KG1 (cell line): ENCODE measurements at places on chromosomes 11 and 22.

- no peak for DNase-seq
Observed at GRCh38 chr22:41474872-41475451, 6.0 kb downstream of the ACO2 start.

DNA sequence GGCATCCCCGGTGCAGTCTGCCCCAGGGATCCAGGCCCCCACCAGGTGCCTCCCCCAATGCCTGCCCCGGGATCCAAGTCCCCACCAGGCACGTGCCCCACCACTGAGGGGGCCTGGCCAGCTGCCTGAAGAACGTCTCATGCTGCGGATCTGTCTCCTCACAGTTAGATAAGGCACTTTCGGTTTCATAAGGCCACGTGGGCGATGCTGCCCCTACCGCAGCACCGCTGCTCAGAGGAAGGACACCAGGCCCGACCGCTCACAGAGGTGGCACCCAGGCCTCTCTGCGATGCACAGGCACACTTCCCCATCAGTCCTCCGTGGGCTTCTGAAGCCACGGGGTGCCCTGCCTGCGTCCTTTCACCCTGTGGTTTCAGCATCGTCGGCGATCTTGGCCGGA, 68.1 kb upstream of the BID start:
- no peak for DNase-seq

DNA sequence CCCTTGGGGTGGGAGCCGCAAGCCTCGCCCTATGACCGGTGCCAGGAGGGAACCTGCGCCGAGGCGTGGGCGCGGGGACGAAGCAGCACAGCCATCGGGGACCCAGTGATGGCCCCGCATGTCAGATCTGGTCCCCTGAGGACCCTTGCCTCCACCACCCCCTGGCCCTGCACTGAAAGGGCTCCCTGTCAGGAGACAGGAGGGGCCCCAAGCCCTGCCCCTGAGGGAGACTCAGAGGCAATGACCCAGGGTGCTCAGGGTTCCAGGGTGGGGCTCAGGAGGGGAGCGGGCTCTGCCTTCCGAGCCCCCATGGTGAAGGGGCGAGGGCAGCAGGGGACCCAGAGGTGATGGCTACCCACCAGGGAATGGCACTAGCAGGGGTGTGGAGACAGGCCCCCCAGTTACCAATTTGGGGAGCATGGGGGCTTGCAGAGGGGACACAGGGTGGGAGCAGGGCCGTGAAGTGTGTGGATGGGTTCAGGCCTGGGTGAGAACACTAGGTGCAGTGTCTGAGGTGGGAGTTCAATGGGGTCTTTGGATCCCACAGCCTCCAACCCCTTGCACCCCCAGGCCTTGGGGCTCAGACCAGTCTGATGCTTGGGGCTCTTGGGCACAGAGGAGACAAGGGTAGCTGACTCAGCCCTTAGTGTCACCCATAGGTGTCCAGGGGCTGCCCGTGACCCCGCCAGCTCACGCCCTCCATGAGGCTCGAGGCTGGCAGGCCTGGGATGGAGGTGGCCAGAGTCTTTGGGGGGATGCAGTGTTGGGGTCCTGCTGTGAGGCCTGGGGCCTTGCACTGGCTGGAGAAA, 499 bp downstream of the LRRC56 start:
- DNase-seq: no peak

DNA sequence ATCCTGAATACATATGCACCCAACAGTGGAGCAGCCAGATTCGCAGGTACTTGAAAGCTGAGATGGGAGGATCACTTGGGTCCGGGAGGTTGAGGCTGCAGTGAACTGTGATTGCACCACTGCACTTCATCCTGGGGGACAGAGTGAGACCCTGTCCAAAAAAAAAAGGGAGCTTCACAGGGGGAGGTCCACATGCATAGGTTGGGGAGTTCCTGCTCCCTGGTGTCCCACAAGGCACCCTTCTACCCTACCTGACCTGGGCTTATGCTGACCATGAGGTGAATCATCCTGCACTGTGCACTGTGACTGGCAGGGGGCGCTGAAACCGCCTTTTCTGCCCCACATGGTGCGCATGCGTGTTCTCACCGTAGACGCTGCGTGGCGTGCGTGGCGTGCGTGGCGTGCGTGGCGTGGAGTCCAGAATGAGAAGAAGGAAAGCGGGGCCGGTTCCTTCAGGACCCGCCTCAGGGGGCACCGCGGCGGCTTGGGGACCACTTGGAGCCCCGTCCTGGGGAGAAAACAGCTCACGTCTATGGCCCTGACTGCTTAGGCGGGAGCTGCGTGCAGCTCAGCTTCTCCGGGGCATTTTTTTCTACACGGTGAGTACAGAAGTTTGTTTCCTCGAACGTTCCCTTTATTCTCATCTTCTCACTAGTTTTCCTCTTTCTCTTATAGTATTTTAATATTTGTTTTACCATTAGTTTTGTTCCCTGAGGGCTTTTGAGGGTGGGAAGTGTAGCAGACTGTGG, 116.6 kb upstream of the GRK3 start:
- peak; percentile 87 for DNase-seq

DNA sequence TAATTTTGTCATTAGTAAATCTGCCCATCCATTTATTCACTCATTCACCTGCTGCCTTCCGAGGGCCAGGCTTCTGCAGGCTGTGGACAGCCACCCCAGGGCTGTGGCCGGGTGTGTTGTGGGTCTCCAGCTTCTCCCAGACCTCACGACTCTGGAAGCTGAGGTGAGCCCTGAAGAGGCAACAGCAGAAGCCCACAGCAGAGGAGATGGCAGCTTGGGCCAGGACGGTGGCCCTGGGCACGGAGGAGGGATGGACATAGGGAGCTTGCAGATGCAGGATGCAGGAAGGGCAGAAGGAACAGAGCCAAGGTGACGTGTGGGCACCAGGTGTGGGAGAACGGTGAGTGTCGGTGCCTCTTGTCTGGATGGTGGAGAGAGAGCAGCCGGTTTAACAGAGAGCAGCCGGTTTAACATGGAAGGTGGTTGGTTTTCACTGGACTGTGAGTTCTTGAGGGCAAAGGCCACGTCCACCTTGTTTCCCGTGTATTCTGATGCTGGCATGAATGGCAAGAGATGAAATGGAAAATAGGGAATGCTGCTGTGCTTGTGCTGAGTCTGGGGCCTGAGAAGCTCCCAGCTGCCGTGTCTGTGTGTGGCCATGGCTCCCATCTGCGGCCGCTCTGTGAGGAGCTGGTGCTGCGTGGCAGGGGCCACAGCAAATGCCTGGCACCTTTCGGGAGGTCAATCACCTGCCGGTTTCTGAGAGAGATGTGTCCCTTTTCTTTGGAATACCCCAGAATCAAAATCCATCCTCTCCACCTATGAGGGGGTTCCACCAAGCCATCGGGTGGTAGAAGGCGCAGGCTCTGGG, 669.9 kb downstream of the BRD1 start:
- DNase-seq: no peak

- peak; percentile 75 for DNase-seq
Observed at GRCh38 chr11:95715777-95716241, 73.8 kb downstream of the FAM76B start.

DNA sequence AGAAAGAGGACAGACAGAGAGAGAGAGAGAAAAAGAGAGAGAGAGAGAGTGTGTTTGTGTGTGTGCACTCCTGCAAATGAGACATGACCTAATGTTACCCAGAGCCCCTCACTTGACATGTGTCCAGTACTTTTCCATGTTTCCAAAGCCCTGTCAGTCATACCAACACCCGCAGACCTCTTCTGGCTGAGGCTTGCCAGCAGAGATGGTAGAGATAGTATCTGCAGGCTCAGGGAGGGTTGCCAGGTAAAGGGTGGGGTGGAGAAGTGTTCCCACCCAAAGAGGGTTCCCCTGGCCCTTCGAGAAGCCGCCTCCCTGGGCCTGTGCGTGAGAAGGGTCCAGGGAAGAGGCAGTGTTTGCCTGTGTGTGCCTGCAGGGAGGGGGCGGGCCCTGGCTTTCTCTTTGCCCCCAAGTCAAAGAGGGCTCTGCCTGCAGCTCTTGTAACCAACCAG, 40.7 kb downstream of the POU2F3 start:
- DNase-seq: no peak
